Stimulated activated CD4-positive, alpha-beta T cell treated with anti-CD3 and anti-CD28 coated beads, Interleukin-1b, Interleukin-23, amount 100 ng/mL, for 4 hours (primary cell): ENCODE measurements at places on chromosomes 13 and 19.

DNA sequence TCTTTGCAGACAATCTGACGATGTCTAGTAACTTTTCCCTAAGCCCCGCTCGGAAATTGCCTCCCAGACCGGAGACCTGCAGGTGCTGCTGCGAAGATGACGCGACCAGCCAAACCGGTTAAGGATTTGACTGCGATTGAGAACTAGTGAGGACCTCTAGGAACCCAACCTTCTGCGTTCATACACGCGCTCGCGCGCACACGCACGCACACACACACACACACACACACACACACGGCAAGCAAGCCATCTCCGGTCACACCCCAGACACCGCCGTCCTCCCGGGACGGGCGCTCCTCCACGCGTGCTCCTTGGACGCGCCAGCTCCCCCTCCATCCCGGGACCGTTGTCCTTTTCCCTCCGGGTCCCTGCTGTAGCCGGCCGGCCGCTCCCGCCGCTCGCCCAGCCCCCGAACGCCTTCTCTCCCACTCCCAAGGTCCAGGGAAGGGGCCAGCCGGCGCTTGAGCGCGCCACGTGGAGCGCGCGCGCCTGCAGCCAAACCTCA is 1.2 kb downstream of the TBC1D4 start:
- DNase-seq, result peak; percentile 4

DNA sequence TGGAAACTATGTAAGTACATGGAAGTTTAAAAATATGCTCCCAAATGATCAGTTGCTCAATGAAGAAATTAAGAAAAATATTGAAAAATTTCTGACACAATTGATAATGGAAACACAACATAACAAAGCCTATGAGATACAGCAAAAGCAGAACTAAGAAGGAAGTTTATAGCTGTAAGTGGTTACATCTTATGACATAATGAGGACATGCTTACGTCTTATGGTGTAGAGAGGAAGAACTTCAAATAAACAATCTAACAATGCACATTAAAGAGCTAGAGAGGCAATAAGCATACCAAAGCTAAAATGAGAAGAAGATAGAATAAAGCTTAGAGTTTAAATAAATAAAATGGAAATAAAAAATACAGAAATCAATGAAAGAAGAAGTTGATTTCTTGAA is 50.0 kb upstream of the CEACAM21 start:
- DNase-seq, result no peak

- DNase-seq, result no peak
These were observed 73.7 kb downstream of the COG6 start for GRCh38 chr13:39729156-39729555.

DNA sequence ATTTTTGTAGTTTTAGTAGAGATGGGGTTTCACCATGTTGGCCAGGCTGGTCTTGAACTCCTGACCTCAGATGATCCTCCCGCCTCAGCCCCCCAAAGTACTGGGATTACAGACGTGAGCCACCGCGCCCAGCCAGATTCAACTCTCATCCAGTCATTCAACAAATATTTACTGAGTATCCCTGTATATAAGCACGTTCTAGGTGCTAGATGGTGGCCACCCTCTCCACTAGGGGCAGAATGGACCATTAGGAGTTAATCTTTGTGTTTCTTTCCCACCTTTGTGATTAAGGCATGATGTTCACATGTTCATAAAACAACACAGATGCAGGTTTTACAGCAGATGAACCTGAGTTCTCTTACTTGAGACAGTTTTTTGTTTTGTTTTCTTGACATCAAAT is 7.3 kb downstream of the SHKBP1 start:
- no peak for DNase-seq

DNA sequence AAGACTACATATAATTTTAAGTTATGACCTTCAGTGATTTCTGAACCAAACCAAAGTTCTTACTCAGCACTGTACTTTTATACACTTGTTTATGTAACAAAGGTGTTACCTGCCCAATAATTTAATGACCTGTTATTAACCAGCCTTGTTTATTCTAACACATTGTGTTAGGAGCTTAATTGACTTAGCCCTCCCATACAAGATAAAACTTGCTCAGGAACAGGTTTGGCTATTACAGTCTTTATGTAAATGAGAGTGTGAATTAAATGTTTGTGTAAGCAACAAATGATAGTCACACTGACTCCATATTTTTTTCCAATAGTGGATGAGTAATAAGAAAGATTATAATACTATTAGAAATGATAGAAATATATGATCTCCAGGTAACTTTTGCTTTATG is 51.8 kb upstream of the MYCBP2 start:
- DNase-seq, result no peak

GRCh38 chr13:94858856-94859255 is 146.5 kb upstream of the SOX21 start:
- DNase-seq, result no peak

DNA sequence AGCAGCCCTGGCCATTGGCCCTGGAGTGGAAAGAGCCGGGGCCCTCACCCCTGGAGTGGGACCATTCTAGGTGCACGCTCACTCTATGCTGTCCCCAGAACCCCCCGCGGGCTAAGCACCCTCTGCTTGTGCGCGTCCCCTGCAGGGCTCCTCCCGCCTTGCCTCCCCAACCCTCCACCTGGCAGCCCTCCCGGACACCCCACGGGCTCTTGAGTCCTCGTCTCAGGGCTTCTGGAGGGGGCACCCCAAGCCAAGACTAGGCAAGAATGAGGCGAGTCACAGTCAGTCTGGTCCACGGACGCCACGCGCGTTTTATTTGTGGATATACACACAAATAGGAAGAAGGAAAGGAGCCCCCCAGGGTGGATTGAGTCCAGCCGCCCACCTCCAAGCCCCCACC is 7.0 kb upstream of the TMEM161A start:
- DNase-seq, result no peak

DNA sequence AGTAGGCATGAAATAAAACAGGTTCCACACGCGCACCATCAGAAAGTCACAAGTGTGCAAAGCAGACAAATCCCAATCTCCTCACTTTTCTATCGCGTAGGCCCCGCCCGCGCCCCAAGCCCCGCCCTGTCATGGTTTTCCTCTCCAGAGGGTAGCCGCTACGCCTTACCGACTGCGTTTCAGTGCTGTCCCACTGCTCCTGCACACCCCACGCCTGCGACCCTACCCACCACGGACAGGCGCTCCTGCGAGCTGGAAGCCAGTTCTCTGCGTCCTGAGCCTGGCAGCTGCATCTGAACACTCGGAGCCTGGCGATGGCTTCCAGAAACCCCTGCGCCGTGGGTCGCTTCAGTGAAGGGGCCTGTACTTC is 379 bp upstream of the ZNF470 start:
- DNase-seq, result peak; percentile 29

GRCh38 chr13:51549593-51549992 is 34.7 kb upstream of the WDFY2 start:
- DNase-seq, result no peak

DNA sequence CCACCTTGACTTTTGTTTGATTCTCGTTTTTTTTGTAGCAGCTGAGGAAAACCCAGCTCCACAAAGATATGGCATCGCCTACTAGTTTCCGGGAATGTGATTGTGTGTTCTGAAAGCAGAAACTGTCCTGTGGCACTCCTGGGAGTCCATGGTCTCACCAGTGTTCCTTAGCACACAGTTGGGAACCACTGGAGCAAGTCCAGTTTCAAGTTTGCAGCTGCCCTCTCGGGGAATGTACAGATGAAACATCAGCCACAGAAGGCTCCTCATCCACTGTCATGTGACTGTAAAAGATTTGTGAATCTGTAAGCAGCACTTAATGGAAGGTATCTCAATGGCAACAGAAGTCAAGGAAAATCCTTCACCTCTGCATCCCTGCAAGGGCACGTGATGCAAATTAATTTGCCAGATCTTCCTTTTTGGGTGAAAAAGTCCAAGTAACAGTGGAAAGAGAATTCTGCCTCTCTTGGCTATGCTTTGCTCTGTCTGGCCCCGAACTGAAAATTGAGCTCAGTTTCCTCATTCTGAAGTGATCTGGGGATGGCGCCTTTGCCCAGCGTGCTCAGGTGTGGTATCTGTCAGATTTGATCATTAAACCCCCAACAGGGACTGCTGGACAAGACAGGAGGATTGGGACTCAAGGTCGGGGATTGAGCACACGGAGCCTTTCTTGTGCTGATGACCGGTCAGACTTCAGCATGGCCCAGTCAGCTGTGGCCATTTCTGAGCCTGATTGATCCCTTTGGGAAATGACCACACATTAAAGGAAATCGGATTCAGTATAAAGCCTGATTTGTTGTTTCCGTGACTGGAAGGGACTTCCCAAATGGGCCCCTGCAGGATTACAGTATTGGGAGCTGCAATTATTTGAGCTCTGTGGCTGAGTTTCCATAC is 58.8 kb downstream of the ING1 start:
- no peak for DNase-seq

GRCh38 chr19:32404933-32405430 is 588 bp upstream of the DPY19L3 start:
- DNase-seq, result no peak

- no peak for DNase-seq
These were observed 93.6 kb downstream of the WTIP start for GRCh38 chr19:34575206-34575605.

DNA sequence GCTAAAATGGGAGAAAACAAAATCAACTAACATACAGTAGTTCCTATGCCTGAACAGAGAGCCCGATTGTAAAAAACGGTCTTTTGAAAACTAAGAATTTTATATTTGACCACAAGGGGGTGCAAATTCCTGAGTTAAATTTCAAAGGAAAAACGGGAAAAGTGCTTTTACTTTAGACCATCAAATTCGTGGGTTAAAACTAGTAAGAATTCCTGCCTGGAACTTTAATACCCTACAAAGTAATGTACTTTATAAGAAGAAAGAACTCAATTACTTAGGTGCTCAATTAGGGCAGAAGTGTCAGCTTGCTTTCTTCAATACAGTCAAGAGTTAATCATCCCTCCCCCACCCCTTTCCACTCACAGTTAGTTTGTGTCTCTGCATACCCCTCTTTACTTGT is 69.8 kb downstream of the KCNRG start:
- DNase-seq, result no peak

DNA sequence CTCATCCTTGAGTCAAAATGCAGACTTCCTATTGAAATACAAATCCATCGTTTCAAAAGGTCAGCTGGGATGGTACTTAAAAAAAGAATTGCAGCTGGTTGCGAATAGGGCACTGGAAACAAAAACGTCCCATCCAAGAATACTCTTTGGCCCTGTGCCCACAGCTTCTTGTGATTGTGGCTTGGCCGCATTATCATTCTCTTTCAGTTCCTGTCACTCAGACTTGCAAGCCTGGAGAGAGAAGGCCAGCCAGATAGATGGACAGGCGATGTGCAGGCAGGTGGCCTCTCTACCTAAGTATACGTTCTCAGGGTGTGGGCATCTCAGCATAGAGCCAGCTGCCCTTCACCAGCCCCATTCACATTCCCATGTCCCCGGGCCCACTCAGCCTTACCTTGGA is 208.5 kb upstream of the ZNF536 start:
- DNase-seq, result no peak

DNA sequence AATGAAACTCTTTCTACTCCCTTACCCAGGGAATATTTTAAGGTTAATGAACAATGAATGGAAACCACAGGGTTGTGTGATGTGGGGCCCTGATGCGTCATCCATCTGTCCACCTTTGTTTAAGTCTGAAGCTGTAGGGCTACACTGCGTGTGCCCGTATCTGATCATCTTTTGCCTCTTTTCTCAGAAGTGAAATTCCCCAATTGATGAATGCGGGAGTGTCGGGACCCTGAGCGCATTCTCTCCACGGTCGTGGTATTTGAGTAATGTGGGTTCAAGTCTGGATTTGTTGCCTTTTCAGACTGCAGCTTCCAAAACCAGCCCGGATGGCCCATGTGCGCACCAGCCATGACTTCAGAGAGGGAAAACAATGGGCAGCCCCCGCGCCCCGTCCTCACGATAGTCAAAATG is 112.3 kb downstream of the COL4A2 start:
- DNase-seq, result no peak

GRCh38 chr13:94435604-94436226 is 43.8 kb downstream of the DCT start:
- no peak for DNase-seq

DNA sequence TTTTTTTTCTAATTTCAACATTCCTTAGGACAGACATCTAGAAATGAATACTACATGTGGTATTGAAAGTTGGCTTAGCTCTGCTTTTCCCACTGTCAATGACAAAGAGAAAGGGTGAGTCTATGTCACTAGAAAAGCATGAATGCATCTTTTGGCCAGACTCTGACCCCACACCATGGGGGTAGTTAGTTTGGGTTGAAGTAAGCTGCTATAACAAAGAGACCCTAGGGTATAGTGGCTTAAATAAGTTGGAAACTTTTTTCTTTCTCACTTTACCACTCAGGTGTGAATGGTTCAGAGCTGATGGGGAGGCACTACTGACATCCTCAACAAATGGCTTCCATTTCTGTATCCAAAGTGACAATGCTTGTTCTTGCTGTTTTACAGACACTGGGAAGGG is 161.5 kb downstream of the DLEU7 start:
- DNase-seq, result no peak

- DNase-seq, result no peak
These were observed 1.4 kb downstream of the ZNF699 start for GRCh38 chr19:9308091-9308770.

- no peak for DNase-seq
These were observed 13.2 kb upstream of the CEACAM20 start for GRCh38 chr19:44542671-44543070.

GRCh38 chr19:19263886-19264487 is 9.1 kb downstream of the TM6SF2 start:
- no peak for DNase-seq

DNA sequence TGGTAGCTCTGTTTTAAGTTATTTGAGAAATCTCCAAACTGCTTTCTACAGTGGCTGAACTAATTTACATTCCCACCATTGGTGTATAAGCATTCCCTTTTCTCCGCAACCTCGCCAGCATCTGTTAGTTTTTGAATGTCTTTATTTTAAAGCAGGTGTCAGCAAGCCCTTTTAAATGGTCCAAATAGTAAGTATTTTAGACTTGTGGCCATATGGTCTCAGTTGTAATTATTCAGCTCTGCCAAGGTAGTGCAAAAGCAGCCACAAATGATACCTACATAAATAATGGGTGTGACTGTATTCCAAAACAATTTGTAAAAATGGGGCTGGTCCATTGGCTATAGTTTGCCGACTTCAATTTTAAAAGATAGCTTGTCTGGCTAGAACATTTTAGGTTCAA is 58.7 kb upstream of the TMTC4 start:
- no peak for DNase-seq

- DNase-seq, result no peak
These were observed 4.2 kb downstream of the NCLN start for GRCh38 chr19:3189702-3190469.

DNA sequence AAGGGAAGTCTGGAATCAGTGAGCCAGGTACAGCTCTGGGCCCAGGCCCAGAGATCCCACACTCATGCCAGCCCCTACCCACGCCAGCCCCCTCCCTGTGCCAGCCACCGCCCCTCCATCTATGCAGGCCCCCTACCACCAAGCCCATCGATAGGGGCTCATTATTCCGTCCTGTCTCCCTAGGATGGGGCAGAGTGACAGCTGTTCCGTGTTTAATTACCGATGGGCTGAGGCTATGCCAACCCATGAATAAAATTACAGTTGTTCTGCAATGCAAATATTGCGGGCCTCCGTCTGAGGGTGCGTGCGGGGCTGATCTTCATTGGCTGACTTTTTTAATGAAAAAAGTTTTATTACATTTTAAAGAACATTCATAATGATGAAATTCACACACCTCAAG is 35.6 kb upstream of the PEPD start:
- no peak for DNase-seq
